T-helper 17 cell (primary cell): ENCODE measurements at places on chromosomes 16 and 17.

DNA sequence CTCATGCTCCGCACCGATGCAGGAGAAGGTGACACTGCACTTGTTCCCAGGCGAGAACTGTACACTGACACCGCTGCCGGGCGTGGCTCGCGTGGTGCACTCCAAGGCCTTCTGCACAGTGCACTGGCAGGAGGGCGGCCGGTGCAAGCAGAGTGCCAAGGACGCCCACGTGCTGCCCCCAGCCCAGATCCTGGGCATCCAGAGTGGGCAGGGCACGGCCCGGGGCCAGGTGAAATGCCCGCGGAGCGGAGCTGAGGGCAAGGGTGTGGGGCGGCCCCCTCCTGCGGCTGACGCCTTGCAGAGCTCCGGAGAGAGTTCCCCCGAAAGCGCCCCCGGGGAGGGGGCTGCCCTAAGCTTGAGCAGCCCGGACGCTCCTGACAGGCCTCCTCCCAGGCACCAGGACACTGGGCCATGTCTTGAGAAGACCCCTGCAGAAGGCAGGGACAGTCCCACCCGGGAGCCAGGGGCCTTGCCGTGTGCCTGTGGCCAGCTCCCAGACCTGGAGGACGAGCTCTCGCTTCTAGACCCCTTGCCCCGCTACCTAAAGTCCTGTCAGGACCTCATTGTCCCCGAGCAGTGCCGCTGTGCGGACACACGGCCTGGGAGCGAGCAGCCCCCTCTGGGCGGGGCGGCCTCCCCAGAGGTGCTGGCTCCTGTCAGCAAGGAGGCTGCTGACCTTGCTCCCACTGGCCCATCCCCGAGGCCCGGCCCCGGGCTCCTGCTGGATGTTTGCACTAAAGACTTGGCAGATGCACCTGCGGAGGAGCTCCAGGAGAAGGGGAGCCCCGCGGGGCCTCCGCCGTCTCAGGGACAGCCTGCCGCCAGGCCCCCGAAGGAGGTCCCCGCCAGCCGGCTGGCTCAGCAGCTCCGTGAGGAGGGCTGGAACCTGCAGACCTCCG is 21.9 kb upstream of the JPT2 start:
- DNase-seq: no peak

- DNase-seq: peak; percentile 62
These were observed 6.7 kb downstream of the CCDC57 start for GRCh38 chr17:82205720-82206508.

DNA sequence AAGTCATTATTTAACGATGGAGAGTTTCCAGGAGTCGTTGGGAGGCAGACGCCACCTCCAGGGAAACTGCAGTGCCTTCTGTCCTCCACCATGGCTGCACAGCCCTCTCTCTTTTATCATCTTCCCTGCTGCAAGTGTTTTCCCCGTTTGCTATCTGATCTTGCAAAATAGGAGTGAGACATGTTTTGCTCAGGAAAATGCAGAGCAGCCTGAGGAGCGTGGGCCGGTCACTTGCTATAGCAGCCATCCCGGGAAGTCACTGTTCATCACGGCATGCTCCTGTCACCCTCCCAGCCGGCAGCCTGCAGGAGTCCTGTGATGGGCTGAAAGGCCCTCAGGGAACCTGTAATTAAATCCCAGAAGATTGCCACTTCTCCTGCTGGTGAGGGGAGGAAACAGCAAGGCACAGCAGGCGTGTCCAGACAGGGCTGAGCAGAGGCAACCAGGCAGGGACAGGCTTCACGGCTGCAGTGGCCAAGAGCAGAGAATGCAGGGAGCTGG is 143.1 kb downstream of the GSG1L start:
- DNase-seq: no peak

DNA sequence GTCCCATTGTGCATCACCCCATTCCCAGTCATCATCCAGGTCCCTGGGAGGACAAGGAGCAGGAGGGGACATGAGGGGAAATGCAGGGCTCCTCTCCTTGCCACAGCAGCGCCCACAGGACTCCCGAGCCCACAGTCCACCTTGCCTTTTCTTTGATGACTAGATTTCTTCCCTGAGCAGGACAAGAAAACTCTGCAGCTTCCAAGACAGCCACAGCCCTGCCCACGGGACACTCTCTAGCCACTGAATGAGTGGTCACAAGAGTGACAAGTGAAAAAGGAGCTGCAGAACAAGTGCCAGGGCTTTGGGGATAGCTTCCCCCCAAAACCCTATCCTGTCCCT is 4.7 kb downstream of the NEURL4 start:
- no peak for DNase-seq

DNA sequence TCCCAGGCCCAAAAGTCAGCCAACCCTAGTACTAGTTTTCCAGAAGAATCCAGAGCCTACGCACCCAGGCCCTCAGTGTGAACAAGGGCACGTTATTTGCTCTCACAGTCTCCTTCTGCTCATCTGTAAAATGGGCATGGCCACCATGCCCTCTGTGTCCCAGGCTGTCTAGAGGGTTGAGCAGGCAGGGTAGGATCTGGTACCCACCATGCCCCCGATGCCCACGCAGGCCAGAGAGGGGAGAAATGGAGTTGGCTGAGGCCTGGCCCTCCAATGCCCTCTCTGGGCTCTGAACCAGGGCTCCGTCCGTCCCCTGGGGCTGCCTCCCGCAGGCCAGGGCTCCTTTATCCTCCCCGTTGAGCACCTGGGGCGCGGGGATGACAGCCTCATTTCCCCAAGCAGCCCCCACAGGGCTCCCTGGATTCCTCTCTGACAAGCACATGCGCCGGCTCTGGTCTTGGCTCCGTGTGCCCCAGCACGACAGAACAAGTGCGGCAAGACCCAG is 9.1 kb upstream of the BAHCC1 start:
- no peak for DNase-seq

DNA sequence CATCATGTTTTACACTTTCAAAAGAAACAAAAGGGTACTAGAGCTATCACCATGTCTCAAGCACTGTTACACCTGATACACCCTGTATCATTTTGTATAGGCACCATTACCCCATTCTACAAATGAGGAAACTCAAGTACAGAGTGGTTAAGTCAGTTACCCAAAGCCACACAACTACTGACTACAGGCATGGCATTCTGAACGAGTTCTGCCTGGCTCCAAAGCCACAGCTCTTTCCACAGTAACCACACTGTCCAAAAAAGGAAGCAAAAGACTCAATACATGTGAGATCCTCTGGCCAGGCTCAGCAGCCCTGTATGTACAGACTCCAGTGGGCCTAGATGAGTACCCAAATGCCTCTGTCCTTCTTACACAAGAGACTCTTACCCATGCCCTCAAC is 4.7 kb downstream of the DYNC1LI2 start:
- no peak for DNase-seq

GRCh38 chr16:10081201-10081940 is 100.9 kb downstream of the GRIN2A start:
- no peak for DNase-seq

DNA sequence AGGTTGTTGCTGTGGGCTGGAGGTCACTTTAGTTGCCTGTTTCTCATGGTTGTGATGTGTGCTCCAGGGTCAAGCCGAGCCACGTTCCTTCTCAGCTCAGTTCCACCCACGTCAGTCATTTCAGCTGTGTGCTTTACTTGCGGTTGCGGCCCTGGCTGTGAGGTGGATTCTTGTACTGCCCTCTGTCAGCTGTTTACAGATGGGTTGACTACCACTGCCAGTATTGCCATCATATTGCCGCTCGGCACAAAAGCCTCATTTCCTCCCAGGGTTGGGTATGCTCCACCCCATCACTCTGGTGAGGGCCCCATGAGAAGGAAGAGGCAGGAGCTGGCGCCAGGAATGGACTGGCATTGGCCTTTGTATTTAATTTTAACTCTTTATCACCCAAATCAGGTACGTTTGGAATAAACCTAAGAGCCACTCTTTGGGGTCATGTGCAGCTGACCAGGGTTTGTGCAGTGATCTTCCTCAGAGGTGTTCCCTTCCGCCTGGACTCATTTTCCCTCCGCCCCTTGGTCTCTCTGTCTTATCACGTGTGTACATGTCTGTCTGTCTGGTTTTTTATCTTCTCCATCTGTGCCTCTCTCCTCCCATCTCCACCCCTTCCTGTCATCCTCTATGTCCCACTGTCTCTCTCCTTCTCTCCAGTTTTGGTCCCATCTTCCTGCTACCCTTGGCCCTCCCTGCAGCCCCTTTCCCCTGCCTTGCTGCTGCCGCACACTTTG is 25.0 kb downstream of the METTL22 start:
- DNase-seq: no peak

DNA sequence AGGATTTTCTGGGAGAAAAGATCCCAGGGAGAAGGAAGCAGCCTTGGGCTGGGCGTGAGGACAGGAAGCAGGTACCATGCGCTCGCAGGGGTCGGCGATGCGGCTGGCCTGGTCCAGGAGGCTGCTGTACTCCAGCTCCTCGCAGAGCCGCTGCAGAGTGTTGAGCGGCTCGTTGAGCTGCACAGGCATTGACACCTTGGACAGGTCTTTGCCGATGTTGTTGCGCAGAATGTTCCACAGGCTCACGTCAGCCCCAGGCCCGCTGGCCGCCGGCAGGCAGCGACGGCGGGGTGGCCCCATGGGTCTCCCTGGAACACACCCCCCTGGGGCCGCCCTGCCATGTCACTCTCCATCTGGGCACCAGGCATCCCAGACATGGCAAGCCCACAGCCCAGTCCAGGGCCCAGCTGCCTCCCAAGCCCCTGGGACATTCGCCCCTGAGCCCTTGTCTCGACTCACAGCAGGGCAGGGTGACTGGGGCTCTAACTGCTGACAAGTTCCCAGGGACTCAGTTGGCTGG is 8.0 kb downstream of the OSBPL7 start:
- DNase-seq: no peak

GRCh38 chr16:68732042-68732680 is 4.9 kb upstream of the CDH1 start:
- no peak for DNase-seq
